ACHN (cell line): ENCODE measurements at places on chromosomes 11 and 22.

GRCh38 chr11:35911013-35911412 lies 32.8 kb upstream of the LDLRAD3 start:
- DNase-seq, result no peak

DNA sequence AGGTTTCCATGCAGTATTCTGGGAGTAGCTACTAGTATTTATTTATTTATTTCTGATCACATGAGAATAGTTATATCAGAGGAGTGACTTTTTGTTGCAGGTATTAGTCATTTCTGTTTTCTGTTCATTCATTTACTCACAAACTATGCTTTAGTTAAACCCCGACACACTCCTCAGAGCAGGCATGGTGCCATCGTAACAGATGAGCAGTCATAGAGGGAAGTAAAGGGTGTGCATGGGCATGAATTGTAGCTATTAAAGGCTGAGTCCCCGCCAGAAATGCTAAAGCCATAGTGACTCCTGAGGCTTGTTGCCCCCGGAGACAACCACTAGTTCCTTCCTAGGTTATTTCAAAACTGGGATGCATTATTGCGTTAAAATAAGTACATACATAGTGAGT lies 10.6 kb downstream of the JHY start:
- peak; percentile 93 for DNase-seq

- peak; percentile 46 for DNase-seq
Measured at GRCh38 chr22:37462983-37463382, 23.2 kb downstream of the MFNG start.

GRCh38 chr11:29606330-29607031 lies 410.3 kb downstream of the KCNA4 start:
- no peak for DNase-seq

DNA sequence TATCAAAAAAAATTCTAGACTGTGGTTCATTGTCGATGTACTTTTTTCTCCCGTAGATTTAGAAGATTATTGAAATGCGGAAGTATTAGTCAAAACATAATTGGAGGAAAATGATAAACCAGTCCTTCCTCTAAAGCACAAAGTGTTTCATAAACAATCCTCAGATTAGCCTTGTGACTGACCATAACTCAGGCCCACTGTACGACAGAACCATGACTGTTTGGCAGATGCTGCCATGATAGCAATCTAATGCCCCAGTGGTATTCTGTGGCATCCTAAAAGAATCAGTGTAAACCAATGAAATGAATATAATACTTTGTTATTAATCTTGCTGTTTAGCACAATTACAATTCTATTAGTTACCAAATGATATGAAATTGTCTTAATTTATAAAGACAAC lies 127.0 kb upstream of the CTSC start:
- DNase-seq, result no peak
